NCI-H2227 treated with DMSO at 0.1 percent for 48 hours (cell line): ENCODE measurements at places on chromosomes 5 and 9.

DNA sequence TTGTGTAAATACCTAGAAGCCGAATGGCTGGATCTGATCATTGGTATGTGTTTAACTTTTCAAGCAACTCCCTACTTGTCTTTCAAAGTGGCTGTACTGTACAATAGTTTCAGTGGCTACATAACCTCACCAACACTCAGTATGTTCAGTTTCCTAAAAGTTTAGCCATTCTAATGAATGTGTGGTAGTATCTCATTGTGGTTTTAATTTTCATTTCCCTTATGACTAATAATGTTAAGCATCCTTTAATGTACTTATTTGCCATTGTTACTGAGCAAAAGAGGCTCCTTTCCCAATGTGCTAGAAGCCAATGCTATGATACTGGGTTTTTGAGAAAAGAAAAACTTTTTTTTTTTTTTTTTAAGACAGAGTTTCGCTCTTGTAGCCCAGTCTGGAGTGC lies 27.8 kb upstream of the ALDOB start:
- DNase-seq = no peak

DNA sequence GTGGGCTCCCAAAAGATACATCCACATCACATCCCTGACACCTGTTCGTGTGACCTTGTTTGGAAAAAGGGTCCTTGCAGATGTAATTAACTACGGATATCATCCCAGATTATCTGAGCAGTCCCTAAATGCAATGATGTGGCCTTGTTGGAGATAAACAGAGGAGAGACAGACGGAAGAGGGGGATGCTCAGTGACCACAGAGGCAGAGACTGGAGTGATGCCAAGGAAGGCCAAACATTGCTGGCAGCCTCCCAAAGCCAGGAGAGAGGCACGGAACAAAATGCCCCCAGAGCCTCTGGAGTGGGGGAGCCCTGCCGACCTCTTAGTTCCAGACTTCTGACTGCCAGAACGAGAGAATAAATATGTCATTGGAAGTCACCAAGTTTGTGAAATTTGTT lies 15.0 kb upstream of the VAV2 start:
- no peak for DNase-seq

- no peak for DNase-seq
These were observed 52.5 kb upstream of the SEMA6A start for GRCh38 chr5:116626945-116627679.

- DNase-seq = peak; percentile 70
These were observed 286.6 kb downstream of the CRB2 start for GRCh38 chr9:123642291-123643278.

DNA sequence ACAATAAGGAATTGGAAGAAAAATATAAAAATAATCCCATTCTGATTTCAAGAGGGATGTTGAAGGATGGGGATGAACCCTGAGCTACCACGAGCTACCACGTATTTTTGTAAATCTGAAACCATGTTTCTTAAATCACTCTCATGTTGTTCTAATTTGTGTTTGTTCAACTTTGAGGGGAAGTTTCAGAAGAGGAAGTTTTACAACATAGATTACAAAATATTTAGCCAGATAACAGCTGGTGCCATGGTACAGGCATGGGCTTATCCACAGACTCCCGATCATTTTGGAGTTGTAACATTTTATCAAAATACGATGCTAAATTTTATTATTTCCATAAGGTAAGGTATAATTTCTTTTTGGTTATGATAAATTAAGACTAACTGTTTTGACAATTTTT lies 15.2 kb downstream of the CCDC125 start:
- DNase-seq = no peak

DNA sequence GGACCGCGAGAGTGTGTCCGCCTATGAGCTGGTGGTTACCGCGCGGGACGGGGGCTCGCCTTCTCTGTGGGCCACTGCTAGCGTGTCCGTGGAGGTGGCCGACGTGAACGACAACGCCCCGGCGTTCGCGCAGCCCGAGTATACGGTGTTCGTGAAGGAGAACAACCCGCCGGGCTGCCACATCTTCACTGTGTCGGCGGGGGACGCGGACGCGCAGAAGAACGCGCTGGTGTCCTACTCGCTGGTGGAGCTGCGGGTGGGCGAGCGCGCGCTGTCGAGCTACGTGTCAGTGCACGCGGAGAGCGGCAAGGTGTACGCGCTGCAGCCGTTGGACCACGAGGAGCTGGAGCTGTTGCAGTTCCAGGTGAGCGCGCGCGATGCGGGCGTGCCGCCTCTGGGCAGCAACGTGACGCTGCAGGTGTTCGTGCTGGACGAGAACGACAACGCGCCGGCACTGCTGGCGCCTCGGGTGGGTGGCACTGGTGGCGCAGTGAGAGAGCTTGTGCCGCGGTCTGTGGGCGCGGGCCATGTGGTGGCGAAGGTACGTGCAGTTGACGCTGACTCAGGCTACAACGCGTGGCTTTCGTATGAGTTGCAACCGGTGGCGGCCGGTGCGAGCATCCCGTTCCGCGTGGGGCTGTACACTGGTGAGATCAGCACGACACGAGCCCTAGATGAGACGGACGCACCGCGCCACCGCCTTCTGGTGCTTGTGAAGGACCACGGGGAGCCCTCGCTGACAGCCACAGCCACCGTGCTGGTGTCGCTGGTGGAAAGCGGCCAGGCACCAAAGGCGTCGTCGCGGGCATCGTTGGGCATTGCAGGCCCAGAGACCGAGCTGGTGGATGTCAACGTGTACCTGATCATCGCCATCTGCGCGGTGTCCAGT lies 1.8 kb downstream of the PCDHA7 start:
- no peak for DNase-seq

GRCh38 chr9:109725460-109725859 lies 54.5 kb upstream of the PALM2AKAP2 start:
- DNase-seq = no peak

DNA sequence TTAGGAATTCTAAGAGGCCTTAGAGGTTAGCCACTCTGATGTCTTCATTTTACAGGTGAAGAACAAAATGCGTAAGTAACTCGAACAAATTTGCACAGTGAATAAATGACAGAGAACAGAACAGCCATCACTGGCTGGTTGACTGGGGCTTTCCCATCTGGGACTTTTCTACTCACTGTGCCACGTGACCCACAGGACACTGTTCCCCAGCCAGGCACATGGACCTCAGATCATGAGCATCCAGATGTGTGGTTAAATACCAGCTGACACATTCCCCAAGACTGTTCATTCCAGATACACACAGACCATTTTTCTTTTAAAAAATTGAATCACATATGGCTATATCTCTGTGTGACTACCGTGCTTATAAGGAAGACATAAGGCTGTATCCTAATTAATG lies 25.8 kb upstream of the MED10 start:
- no peak for DNase-seq

- peak; percentile 53 for DNase-seq
These were observed 39.5 kb upstream of the PSD2 start for GRCh38 chr5:139755892-139756671.

DNA sequence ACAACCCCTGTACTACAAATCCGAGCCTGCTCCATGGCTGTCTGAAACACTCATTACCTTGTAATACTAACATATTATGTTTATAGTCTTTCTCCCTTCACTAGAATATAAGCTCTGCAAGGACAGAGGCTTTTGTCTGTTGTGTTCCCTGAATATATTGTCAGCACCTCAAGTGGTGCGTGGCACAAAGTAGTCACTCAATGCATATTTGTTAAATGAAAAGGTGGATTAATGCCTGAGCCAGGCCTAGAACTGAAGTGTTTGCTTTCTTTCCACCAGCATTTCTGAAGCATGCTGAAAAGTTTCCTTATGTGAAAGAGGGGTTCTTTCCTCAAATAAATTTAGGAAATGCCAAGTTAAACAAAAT lies 36.3 kb downstream of the ELL2 start:
- no peak for DNase-seq

- no peak for DNase-seq
These were observed 14.5 kb downstream of the SLC6A18 start for GRCh38 chr5:1239505-1240251.

DNA sequence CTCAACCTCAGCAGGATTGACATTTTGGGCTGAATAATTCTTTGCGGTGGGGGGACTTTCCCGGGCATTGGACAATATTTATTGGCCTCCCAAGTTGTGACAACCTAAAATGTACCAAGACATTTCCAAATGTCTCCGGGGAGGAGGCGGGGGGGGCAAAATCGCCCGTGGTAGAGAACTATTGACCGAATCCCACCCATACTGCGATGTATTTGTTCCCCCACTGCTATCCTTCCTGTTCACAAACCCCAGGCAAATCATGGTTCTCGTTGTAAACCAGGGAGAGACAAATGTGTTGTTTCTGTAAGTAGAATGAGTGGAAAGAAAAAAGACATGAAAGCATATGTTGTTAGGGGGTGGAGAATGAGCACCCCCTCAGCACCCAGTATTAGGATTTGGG lies 141.9 kb downstream of the PSAT1 start:
- no peak for DNase-seq

GRCh38 chr5:52334367-52334766 lies 453.3 kb upstream of the ITGA1 start:
- no peak for DNase-seq

- no peak for DNase-seq
These were observed 116.7 kb downstream of the UGCG start for GRCh38 chr9:112013266-112013665.

GRCh38 chr5:122844136-122844909 lies 1.1 kb upstream of the SNX24 start:
- DNase-seq = peak; percentile 7

GRCh38 chr5:134136771-134137170 lies 22.3 kb downstream of the TCF7 start:
- DNase-seq = no peak

- no peak for DNase-seq
These were observed 407.0 kb downstream of the ENC1 start for GRCh38 chr5:74233571-74233970.

DNA sequence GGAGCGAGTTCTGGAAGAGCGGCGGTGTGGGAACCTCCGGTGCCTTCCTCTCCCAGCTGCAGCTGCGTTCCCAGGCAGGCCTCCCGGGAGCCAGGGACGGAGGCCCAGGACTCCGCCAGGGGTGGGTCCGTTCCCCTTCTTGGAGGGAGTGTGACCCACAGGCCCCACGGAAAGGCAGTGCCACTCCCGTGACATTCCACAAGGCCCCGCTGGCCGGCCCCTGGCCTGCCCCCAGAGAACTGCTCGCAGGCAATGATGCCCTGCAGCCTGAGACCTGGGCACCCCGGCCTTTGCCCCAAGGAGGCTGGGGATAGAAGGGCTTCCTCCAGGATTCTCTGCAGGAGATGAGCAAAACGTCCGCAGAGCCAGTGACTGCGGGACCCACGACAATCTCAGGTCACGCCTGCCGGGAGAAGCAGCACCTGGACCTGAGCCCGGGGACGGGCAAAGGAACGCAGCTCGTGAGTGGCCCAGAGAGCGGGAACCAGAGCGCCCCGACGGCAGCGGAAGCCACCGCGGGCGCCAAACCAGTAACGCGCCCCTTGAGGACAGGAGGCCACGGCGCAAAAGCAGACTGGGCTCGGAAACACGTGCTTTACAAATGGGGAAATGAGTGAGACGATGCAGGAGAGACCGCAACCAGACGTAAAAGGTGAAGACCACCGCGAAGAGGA lies 9.3 kb downstream of the OBP2B start:
- no peak for DNase-seq

DNA sequence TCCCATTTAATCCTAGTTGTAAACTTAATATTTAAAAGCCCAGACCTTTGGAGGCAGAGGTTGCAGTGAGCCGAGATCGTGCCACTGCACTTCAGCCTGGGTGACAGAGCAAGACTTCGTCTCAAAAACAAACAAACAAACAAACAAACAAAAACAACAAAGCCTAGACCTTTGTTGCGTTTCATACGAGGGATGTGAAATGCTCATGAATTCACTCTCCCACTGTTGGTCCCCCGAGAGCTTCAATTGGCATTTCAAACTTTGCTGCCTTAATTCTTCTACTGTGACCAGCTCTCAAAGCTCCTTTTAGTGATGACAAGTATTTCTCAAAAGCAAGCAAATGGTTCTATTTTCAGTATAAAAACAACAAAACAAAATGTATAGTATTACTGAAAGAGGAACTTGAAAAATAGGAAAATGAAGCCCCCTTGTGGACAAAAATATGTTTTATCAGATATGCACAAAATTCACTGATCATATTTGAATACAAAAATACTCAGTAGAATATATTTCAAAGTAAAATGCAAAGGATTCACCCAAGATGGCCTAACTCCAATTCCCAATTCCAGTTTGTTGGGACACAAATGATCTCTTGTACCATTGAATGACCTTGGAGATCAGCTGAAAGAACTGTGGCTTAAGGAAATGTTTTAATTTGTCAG lies 140.4 kb downstream of the ESM1 start:
- DNase-seq = peak; percentile 44

- DNase-seq = no peak
These were observed 178.8 kb downstream of the PAM start for GRCh38 chr5:102933721-102934459.

DNA sequence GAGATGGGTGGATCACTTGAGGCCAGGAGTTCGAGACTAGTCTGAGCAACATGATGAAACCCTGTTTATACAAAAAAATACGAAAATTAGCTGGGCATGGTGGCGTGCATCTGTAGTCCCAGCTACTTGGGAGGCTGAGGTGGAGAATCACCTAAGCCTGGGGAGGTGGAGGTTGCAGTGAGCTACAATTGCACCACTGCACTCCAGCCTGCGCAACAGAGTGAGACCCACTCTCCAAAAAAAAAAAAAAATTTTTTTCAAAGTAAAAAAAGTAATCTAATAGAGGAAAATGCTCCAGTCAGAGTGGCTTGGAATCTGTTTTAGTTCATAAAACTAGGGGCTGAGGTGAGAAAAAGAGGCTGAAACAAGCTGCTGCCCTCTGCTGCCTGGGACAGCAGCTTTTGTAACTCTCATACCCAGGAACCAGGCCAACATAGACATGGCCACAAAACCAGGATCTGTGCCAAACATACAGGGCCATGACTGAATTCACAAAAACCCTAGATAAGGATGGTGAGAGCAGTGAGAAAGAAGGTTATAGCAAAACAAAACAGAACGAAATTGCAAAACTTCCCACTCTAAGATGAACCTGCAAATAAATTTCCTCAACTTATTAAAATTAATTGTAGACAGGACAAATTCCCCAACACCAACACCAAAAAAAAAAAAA lies 13.1 kb upstream of the DCAF12 start:
- DNase-seq = no peak

- peak; percentile 43 for DNase-seq
These were observed 488 bp downstream of the VCP start for GRCh38 chr9:35071814-35072460.

GRCh38 chr9:134186471-134187109 lies 22.2 kb upstream of the RNU6ATAC start:
- no peak for DNase-seq

GRCh38 chr9:32581512-32582143 lies 8.7 kb upstream of the NDUFB6 start:
- no peak for DNase-seq
